ENCODE measurements at places on chromosomes 12 and 14.

DNA sequence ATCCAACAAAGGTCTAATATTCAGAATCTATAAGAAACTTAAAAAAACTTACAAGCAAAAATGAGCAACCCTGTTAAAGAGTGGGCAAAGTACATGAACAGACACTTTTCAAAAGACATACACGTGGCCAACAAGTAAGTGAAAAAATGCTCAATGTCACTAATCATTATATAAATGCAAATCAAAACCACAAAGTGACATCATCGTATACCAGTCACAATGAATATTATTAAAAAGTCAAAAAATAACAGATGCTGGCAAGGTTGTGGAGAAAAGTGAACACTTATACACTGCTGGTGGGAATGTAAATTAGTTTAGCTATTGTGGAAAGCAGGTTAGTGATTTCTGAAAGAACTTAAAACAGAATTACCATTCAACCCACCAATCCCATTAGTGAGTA lies 199.1 kb downstream of the SNAPC1 start:
- no peak for DNase-seq

- no peak for DNase-seq
Measured at GRCh38 chr12:96454396-96454795, 35.0 kb upstream of the CFAP54 start.

DNA sequence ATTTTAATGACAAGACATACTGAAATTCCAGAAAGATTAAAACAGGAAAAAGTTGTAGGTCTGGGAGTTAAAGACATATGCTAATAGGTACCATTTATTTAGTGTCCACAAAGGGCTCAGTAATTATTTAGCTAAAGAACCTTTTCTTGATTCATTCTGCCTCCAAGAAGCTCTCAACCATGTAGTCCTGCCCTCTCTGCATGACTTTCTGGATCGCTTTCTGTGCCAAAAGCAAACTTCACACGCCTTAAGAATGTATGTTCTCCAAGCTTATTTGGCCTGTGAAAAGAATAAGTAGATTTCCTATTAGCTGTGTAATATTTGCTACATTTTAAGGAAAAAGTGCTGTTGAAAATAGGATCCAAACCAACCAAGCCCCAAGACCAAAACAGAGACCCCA lies 291.7 kb downstream of the C12orf75 start:
- no peak for DNase-seq

GRCh38 chr14:33792009-33792719 lies 158.7 kb downstream of the EGLN3 start:
- DNase-seq, result no peak

All from NCI-H2081 (cell line).